ENCODE measurements at places on chromosomes 2 and 18. TPM values are rescaled to one million over a fixed set of nuclear protein-coding genes. Genes with fewer than 3 reads are reported as not detected.
A peak's percentile ranks its signal among the peaks of the same experiment; 100 is the strongest.

- H3K4me1 ChIP-seq: no peaks in the 10 kb centered on the region
- no peak overlapping the region for H3K4me3 ChIP-seq
- no peak overlapping the region for H3K27ac ChIP-seq
- no peaks in the 10 kb centered on the region for H3K36me3 ChIP-seq
- no peak for DNase-seq
Measured at GRCh38 chr2:49288113-49288705, 133.9 kb upstream of the FSHR start.

DNA sequence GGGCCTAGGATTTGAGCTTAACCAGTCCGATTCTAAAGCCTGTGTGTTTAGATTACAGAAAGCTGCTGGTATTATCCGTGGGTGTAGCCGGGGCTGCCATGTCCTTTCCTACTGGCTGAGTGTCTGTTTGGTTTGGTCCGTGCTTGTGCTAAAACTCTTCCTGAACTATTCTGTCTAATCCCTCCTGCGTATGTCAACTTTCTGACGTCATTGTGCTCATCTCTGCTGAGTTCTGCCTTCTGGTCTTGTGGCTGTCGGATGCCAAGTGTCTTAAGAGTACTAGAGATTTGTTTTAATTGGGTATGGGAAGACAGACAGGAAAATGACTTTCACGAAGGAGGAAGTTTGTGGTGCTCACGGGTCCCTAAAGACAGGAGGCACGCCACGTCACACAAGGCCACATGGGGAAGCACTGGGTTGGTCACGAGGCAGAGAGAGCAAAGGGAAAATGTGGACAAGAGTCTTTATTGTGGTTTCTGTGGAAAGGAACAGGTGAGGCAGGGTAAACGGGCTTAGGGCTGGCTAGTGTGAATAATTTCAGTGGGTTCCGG, 31.8 kb upstream of the NTSR2 start:
- H3K36me3 ChIP-seq: no peaks in the 10 kb centered on the region
- no peak overlapping the region for H3K4me3 ChIP-seq

GRCh38 chr2:102487761-102488462, 14.9 kb downstream of the SLC9A4 start:
- no peak for DNase-seq
- no peaks in the 10 kb centered on the region for H3K4me1 ChIP-seq
- no peaks in the 10 kb centered on the region for H3K36me3 ChIP-seq
- H3K4me3 ChIP-seq: no peak overlapping the region
- no peak overlapping the region for H3K27ac ChIP-seq
- H3K27me3 ChIP-seq: no peaks in the 10 kb centered on the region

- peak overlapping the region; percentile 58 for H3K4me3 ChIP-seq
- no peaks in the 10 kb centered on the region for H3K4me1 ChIP-seq
- H3K36me3 ChIP-seq: no peaks in the 10 kb centered on the region
- DNase-seq: no peak
- H3K27me3 ChIP-seq: peaks cover 2% of the 10 kb centered on the region
Measured at GRCh38 chr2:106065268-106065982, 128.7 kb downstream of the UXS1 start.

DNA sequence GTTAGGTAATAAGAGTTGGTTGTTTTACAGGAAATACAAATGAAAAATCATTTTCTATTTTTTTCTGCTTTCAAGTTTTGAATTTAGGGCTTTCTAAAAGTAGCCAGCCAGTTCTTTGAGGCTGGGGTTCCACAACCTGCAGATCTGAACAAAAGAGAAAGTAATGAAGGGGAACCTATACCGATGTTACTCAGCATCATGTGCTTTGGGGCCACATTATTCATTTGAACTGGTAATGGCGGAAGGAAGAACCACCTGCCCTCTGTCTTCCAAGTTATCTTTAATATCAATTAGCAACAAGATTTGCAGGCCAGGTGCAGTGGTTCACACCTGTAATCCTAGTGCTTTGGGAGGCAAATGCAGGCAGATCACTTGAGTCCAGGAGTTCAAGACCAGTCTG, 12.9 kb upstream of the MRO start:
- no peaks in the 10 kb centered on the region for H3K36me3 ChIP-seq
- H3K27ac ChIP-seq: no peak overlapping the region
- no peaks in the 10 kb centered on the region for H3K27me3 ChIP-seq

DNA sequence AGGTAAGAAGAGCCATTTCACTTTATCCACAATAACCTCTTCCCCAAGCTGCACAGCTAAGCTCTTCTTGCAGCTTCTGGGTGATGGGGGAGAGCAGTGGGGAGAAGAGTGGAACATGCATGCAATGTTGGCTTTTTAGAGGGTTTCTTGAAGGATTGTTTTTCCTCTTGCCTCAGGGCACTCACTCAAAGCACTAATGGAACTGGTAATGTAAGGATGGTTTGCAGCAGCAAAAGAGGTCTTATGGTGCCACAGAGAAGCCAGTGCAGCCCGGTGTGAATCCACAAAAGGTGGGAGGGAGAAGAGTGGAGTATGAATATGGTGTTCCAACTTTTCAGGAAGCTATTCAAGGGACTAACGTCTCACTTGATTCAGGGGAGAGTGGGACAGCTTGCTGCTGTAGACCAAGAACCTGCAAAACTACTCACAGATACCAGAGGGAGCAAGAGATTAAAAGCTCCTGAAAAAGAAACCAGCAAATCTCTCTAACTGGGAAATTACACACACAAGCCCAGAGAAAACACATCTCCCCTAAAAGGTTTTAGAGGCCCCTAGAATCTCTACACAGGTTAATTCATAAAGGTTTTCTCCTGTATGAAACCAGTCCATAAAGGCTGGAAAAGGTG, 116.4 kb downstream of the CHN1 start:
- no peaks in the 10 kb centered on the region for H3K36me3 ChIP-seq
- no peak overlapping the region for H3K4me3 ChIP-seq

- no peaks in the 10 kb centered on the region for H3K4me1 ChIP-seq
- H3K27me3 ChIP-seq: peaks cover 7% of the 10 kb centered on the region
- DNase-seq: no peak
- H3K27ac ChIP-seq: no peak overlapping the region
Measured at GRCh38 chr2:161839926-161840325, 215.7 kb downstream of the SLC4A10 start.

DNA sequence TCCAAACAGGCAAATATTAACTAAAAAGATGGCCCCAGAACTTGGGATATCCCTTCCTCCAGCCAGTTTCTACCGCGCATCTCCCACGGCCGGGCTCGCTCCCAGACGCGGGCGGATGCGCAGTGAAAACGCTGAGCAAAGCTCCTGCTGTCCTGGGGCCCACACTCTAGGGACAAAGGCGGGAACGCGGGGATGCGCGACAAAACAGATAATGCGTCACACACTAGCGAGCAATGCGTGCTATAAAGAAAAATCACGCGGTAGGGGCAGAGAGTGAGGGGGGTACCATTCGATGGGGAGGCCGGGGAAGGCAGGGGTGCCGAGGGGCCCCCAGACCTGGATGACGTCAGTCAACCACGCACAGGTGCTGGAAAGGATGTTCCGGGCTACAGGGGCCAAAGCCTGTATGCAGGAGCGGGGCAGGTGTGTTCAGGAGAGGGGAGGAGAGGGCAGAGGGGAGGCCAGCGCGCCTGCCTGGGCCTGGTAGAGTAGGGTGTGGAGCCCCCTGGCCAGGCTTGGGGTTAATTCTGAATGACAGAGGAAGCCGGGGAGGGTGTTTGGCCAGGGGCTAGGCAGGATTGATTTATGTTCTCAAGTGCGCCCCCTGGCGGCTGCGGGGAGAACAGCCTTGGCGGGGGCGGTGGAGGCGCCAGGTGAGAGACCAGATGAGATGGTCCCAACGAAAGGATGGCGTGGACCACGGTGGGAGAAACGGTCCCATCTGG, 14.9 kb upstream of the ITM2C start:
- peak; percentile 76 for DNase-seq
- no peaks in the 10 kb centered on the region for H3K36me3 ChIP-seq
- no peak overlapping the region for H3K4me3 ChIP-seq
- H3K27me3 ChIP-seq: no peaks in the 10 kb centered on the region
- H3K27ac ChIP-seq: no peak overlapping the region

DNA sequence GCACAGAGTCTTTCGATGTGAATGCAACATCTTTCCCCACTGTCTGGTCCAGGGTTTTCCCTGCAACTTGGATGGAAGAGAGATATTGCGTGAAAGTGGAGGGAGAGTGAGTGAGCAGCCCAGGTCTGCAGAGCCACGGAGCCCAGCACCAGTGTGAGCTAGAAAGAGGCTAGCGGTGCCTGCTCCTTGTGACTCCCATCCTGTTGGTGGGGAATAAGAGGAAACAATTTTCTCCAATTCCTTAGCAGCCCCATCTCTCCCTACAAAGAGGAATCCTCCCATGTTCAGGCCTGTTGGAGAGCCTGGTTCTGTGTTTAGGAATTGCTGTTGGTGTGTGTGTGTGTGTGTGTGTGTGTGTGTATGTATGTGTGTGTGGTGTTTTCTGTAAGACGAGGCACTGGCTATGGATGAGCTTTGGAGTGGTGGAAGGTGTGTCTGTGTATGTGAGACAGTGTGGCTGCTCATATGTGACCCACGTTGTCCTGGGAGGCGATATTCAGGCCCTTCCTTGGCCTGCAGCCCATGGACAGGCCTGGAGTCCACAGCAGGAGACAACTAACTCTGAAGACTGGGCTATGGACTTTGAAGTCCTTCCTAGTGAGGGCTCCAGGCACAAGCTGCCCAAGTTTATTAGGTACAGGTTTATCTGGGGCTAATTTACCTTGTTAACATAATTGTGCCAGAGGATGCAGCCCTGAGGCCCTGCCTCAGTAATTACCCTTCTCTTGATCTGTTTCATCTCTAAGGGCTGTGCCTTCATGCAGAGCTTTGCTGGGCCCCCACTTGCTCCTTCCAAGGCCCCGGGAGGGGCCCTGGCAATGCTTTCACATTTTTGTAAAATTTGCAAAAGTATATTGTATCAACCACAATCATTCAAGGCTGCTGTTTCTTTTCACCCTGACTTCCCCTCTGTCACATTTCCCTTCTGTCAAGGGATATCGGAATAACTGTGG, 88.6 kb upstream of the HAAO start:
- no peak for DNase-seq
- no peaks in the 10 kb centered on the region for H3K4me1 ChIP-seq
- H3K4me3 ChIP-seq: no peak overlapping the region
- H3K36me3 ChIP-seq: no peaks in the 10 kb centered on the region

DNA sequence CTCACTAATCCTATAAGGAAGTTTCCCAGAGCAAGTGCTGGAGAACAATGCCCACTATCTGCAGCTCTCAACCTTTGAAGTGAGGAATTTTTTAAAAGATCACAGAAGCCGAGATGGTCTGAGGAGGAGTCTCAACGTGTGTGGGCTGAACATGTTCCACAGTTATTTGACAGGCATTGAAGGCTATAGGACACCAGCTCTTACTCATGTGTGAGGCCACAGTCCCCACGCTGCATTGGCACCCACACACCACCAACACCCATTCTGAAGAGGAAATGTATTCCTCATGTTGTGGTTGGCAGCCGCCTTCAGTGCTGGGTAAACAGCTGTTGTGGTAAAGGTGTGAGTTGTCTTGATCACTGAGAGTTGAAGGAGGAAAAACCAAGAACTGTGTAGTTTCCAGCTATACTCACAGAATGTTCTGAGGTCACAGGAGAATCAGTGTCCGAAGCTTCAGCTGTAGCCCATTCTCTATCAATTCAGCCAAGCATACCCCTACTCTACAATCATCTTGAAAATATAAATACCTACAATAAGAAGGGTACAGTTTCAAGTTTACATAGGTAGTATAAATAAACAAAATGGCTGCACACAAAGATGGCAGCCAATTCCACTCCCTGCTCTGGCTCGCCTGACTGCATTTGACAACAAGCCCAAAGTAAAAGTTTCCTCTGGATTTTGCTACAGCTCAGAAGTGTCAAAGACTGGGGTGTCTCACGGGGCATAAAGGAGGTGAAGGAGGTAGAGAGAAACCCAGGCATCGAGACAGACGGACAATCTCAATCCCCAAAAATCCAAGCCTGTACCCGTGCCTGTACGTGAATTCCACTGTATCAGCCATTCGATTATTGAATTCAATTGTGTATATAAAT, 12.1 kb downstream of the CD226 start:
- H3K4me3 ChIP-seq: no peak overlapping the region
- H3K27me3 ChIP-seq: no peaks in the 10 kb centered on the region
- no peaks in the 10 kb centered on the region for H3K36me3 ChIP-seq
- no peak for DNase-seq
- H3K4me1 ChIP-seq: no peaks in the 10 kb centered on the region

- no peak for DNase-seq
- no peaks in the 10 kb centered on the region for H3K4me1 ChIP-seq
- H3K4me3 ChIP-seq: no peak overlapping the region
- H3K27ac ChIP-seq: no peak overlapping the region
Measured at GRCh38 chr2:75462721-75463120, 98.0 kb downstream of the EVA1A start.

Gene CENPA
- total RNA-seq: 14.4 TPM

Gene SERPINB4
- total RNA-seq: not detected
